ENCODE measurements at places on chromosomes 4 and X.

GRCh38 chr4:100189820-100190642 lies at the start of gene DDIT4L:
Gene DDIT4L, minus strand, starts transcription at chr4:100190468. Its CDS starts 485 bp downstream, at chr4:100189983.
- DNase-seq: peak; percentile 57

- no peak for DNase-seq
Observed at GRCh38 chrX:12378253-12378652, 240.0 kb downstream of the FRMPD4 start.

DNA sequence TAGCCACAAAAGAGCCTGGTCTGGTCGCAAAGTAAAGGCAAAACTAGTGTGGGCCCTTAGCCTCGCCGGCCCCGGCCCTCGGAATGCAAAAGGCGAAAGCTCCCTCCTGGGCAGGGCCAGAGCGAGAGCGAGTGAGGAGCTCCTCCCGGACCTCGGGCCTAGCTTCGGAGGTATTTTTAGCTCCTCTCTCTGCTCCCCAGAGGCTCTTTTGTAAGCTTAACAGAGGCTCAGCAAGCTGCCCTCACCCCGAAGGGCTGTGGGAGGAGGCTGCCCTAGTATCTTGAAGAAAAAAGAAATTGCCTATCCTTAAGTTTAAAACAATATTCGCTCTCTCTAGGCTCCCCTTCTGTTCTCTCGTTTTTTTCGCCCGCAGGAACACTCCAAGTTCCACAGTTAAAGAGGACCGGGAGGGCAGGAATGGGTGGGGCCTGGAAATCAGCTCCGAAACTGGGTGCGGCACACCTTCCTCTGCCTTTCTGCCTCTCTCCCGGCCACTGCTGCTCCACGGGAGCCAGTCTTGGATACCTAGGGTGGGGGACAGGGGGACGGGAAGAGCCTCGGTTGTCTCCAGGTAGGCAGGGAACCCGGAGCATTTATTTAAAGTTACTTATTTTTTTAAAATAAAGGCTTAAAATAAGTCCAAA lies 12.1 kb downstream of the HAND2 start:
- no peak for DNase-seq

DNA sequence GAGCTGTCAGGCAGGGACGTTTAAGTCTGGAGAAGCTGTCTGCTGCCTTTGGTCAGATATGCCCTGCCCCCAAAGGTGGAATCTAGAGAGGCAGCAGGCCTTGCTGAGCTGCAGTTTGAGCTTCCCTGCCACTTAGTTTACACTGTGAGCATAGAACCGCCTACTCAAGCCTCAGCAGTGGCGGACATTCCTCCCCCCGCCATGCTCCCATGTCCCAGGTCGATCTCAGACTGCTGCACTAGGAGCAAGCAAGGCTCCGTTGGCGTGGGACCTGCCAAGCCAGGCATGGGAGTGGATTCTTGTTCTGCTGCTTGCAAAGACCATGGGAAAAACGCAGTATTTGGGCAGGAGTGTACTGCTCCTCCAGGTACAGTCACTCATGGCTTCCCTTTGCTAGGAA lies 24.3 kb downstream of the PLK4 start:
- DNase-seq: no peak

DNA sequence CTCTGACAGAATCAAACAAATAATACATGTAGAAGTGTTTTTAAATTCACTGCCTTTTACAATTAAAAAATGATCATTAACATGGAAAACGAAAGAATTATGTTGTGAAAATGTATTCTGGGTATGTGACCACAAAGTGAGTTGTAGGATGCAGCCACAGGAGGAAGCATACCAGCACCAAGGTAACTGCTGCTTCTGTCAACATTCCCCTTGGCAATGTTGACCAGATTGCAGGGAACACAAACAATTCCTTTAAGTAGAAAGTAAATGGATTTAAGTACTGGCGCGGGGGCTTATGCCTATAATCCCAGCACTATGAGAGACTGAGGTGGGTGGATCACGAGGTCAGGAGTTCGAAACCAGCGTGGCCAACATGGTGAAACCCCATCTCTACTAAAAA lies 1877.9 kb upstream of the PCDH7 start:
- DNase-seq: no peak

GRCh38 chrX:70422851-70423341 lies at the start of gene GDPD2:
Gene GDPD2, plus strand, starts transcription at chrX:70423314. Its CDS starts 1,671 bp downstream, at chrX:70424985.
- DNase-seq: no peak

DNA sequence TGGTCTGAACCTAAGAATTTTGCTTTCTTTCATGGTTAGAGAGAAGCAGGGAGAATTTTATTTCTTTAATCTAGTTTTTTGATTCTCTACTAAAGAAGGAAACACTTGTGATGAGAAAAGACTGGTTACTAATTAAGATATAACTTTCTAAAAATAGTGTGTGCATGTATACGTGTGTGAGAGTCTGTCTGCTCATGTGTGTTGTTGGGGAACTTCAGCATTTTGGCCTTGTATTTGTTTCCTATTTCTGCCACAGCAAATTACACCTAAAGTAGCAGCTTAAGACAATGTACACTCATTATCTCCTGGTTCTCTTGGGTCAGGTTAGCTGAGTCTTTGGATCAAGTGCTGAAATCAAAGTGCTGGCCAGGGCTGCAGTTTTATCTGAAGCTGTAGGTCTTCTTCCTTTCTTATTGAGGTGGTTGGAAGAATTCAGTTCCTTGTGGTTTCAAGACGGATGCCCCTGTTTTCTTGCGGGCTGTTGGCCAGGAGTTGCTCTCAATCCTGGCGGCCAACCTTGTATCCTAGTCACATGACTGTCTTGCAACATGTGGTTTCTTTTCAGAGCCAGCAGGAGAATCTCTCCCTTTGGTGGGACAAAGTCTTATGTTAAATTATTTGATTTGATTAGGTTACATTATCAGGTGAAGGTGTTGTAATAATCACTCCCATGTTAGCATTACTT lies 188.4 kb upstream of the CLNK start:
- no peak for DNase-seq

GRCh38 chrX:127708155-127708554 lies 344.0 kb downstream of the ACTRT1 start:
- DNase-seq: no peak
